ENCODE measurements at places on chromosomes 5 and 9. TPM values are rescaled to one million over a fixed set of nuclear protein-coding genes. Genes with fewer than 3 reads are reported as not detected.

DNA sequence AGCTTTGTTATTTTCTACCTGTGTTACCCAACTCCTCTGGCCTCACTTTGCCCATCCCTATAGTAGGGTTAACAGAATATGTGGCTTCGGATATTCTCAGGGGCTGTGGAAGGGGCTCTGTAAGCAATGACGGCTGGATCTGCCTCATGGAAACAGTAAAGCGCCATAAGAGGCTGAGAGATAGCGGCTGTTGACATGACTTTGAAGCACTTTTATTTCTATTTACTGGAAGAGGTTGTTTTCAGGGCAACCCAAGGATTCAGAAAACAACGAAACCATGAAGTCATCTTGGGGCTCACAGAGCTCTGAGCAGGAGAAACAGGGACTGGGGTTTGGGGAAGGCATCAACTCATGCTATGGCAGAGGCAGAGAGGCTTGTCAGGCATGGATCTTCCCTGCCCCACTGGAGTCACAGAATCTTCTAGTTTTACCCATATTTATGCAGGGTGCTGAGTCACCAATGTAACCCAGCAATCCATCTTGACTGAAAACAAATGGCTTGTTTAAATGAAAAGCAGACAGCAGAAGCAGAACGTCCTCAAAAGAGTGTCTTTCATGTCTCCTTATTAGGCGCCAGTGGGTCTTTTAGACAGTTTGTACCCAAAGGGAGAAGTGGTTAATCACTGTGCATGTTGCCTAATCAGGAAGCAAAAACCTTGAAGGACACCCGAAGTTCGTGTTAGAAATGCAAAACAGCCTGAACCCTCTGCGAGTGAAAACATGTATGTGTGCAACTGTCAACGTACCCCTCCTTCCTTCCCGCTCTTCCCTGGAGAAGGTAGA lies 113.0 kb downstream of the COL23A1 start:
- no peak for DNase-seq

- no peak for DNase-seq
Measured at GRCh38 chr5:61386045-61386800, 54.2 kb downstream of the ZSWIM6 start.

- DNase-seq: no peak
Measured at GRCh38 chr5:139662617-139663016, 14.5 kb downstream of the CXXC5 start.

DNA sequence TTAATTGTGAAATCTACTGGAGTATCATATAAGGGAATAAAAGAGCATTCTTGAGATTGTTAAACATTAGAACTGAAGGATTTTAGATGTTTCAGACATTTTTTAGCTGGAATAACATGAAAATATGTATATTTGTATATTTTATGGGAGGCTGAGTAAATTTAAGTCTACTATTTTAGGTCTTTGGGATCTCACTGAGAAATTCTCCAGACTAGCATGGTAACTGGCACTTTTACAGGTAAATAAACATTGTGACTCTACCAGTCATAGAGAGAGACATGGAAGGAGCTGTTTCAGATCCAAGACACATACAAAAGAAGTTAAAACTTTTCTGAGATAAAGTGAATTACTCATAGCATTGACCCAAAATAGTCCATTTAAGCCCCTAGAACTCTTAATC lies 59.4 kb downstream of the NDUFAF2 start:
- DNase-seq: no peak

- DNase-seq: no peak
Measured at GRCh38 chr5:105639068-105639467, 2031.7 kb downstream of the EFNA5 start.

DNA sequence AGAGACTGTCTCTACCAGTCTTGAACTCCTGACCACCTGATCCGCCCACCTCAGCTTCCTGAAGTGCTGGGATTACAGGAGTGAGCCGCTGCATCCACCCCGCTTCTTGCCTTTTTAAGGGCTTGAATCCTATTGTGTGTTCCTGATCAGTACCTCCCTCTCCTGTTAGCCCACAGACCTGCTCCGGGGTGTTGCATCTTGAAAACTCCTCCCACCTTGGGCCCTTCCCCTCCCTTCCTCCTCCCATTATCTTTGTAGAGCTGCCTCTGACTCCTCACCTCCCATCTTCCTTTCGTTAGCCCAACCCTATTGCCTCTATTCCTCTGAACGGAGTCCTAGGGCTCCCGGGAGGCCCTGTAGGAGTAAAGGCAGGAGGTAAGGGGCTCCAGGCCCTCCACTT lies 48.5 kb upstream of the NEK6 start:
- DNase-seq: no peak

DNA sequence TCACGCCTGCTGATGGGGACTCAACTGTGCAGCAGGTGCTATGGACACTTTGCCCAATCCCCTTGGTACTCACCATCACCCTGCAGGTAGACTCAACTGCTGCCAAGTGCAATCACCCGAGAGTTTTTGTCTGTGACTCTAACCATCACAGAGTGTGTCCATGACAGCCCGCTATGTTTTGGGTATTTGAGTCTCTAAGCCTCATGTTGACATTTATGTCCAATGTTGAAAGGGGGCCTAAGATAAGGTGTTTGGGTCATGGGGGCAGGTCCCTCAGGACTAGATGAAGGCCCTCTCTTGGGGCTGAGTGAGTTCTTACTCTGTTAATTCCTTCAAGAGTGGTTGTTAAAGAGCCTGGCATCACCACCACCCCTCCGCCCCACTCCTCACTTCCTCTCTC lies 44.1 kb upstream of the GABRP start:
- DNase-seq: no peak

DNA sequence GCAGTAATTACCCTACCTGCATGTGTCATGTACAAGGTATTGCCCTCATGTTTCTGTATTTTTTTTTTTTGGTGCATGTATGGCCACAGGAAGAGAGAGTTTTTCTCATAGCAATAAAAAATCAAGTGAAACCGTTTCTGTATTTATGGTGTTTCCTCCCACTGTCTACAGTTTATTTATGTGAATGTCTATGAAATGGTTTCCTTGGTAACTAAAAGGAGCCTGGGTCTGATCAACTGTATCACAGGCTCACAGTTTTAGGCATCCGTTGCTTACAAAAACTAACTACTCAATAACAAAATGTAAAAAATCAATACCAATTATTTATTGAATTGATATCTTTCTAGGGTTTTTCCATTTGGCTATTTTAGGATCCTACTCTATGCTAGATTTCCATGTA lies 464.4 kb downstream of the TAF11L14 start:
- DNase-seq: no peak

- no peak for DNase-seq
Measured at GRCh38 chr9:2269778-2270177, 254.6 kb downstream of the SMARCA2 start.

DNA sequence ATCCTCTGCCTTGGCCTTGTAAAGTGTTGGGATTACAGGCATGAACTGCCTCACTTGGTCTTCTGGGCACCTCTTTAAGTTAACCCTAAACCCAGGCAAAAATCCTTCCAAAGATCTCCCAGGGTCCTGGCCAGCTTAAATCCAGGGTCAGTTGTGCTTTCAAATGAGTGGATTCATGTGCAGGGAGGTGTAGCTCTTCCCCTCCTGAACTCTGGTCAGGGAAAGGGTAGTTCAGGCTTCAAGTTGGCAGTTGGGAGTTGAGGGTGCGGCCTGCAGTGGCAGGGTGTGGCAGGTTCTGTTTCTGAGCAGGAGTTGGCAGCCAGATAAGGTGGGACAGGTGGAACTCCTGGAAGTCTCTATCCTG lies 3.6 kb downstream of the HNRNPAB start:
- DNase-seq: peak; percentile 43

- peak; percentile 57 for DNase-seq
Measured at GRCh38 chr9:21559402-21560280, 77.5 kb upstream of the IFNE start.

GRCh38 chr5:82882316-82882715 lies 194.9 kb downstream of the TMEM167A start:
- DNase-seq: no peak

GRCh38 chr5:134545070-134545868 lies 19.8 kb downstream of the JADE2 start:
- no peak for DNase-seq

GRCh38 chr9:3793971-3794383 lies 268.2 kb upstream of the RFX3 start:
- DNase-seq: no peak

DNA sequence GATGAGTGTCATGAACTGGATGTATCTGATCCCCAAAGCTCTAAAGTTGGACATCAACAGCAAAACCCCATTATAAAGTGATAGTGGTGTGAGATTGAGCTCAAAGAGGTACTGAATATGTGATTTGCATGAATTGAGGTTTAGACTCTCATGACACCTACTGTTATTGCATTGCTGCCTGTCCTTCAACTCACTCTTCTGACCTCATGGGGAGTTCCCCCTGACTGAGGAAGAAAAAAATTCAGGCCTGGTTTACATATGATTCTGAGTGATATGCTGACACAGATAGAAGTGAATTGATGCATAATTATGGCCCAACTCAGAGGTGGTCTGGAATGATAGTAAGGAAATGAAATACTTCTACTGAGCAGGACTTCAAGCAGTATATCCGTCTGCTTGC lies 76.2 kb upstream of the CHD1 start:
- DNase-seq: no peak

- no peak for DNase-seq
Measured at GRCh38 chr5:32217886-32218396, 43.8 kb upstream of the GOLPH3 start.

DNA sequence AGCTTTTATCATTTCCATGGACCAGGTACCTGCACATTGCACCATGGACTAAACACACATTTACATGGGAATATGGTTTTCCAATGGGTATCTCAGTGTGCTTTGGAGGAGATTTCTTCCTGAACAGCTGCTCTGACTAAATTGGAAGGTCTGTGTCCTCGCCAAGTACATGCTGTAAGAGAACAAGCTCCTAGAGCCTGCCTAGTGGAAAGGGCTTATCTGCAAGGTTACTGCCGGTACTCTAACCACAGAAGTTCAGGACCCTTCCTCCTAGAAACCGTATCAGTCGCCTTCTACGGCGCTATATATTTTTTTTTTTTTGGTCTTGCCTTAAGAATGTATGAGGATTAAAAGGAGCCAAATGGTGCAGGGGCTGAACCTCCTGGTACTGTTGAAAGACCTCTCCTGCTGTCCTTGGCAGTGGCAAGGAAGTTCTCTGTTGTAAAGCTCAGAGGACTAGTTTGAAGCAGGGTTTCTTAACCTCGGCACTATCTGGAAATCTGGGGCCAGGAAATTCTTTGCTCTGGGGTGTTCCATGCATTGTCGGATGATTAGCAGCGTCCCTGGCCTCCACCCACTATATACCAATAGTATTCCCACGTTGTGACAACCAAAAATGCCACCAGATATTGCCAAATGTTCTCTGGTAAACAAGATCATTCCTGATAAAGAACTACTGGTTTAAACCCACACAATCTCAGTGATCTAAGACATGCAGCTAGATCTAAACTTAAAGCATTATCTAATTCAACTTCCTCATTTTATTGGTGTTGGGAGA lies 107.4 kb downstream of the FBXO38 start:
- no peak for DNase-seq

DNA sequence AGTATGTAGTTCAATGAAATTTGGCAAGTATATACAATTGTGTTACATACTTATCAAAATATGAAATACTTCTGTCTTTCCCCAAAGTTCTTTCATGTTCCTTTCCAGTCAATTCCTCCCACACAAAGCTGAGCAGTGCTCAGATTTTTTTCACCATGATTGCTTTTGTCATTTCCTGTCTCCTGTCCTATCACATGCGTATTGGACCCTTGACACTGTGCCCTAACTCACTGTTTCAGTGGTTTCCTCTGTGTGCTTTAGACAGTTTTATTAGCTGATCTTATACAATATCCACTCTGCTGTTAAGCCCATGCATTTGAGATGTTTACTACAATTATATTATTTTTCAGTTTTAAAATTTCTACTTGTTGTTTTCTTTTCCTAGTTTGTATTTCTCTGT lies 463.6 kb upstream of the MEF2C start:
- DNase-seq: no peak

DNA sequence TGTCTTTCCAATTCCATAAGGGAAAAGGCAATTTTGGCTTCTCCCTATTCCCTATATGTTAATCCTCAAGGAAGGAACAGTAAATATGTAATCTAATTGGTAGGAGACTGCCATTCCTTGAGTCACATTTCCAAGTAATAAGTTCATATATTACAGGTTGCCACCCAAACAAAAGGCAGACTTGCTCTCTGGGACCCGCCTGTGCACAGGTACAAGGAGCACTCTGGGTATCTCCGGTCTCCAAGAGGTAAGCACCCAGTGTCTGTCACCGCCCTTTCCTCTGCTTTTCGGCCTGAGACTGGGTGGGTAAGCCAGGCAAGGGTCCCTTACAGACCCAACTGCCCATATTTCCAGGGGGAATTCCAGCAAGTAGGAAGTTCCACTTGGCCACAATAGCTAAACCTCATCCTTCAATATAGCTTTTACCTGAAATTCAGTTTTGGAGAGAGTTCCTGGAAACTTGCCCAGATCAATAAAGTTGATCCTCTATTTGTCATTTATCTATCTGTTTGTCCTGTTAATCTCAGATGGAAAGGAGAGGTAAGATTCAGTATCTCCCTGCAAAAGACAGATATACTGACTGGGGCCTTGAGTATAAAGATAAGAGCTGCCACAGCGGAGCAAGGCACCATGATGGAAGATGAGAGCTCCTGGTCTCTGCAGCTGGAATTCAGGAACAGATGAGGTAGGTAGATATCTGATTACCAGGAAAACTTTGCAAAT lies 81.8 kb downstream of the SUSD1 start:
- DNase-seq: no peak

DNA sequence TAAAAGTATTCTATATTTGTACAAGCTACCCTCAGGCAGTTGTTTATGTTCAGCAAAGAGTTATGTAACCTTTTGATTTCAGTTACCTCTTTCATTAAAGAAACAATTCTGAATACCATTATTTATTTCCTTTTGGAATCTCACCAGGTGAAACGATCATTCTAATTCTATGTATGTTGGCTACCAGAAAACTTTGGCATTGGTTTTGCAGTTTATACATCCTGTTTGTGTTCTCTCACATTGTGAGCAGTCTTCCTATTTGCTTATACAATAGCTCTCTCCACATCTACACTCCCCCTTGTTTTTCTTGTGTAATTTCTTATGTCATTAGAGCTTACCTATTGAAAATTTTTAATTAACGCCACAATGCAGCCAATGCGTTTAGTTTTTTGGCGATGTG lies 276.0 kb upstream of the MPDZ start:
- DNase-seq: no peak

Gene SLC25A2
- total RNA-seq: 0.57 TPM

Gene RABEPK
- 11.4 TPM for total RNA-seq

Gene UBE2QL1
- total RNA-seq: 3.3 TPM

Gene GARNL3
- total RNA-seq: 23.3 TPM

Gene OTP
- not detected for total RNA-seq

Gene INSL4
- not detected for total RNA-seq

Gene SIT1
- total RNA-seq: 2.9 TPM
